Bronchial epithelial cell (primary cell): ENCODE measurements at places on chromosomes 2 and 18. TPM values are rescaled to one million over a fixed set of nuclear protein-coding genes. Genes with fewer than 3 reads are reported as not detected.

DNA sequence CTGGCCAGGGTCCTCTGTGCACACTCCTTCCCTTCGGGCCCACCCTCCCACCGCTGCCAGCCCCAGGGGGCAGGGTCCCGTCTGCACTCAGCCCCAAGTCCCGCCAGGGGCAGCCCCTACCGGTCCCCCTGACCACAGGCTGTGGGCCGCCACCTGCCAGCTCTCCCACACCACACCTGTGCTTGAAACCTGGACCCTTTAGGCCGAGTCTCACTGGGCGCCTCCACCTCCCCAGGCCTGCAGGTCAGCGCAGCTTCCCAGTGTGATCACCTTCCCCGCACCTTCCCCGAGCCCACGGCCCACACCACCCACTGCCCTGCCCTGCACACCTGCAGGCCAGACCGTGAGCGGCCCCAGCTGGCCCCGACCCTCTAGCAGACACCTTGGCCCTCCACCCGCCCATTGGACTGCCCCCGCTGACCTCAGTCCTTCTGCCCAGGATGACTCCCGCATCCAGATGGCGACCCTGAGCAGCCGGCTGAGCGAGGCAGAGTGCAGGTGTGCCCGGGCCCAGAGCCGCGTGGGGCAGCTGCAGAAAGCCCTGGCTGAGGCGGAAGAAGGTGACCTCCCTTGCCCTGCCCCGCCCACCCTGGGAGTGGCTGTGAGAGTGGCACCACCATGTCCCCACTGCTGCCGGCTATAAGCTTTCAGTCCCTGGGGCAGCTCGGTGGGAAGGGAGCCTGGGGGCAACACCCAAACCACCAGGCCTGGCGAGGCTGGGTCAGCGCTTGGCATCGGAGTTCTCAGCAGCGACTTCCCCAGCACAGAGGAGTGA, 31.3 kb upstream of the SNED1 start:
- no peak for DNase-seq

- DNase-seq = no peak
Observed at GRCh38 chr2:224191465-224191864, 152.4 kb upstream of the SERPINE2 start.

DNA sequence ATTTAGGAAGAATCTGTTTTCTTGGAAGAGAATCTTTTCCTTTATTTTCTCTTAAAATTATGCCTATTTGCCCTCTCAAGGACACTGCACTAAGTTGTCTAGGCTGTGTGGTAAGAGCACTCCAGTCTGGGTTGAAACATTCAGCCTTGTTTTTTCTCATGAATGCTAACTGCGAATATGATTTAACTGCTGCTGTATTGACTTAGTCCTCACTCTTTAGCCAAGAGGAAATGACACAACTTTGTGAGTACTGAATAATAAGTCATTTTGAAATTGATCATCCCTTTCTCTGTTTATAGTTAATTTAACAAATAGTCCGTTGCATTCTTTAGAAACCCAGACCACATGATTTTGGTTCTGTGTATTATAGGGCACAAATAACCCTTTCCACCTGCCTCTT, 4.5 kb upstream of the RND3 start:
- DNase-seq = peak; percentile 91

DNA sequence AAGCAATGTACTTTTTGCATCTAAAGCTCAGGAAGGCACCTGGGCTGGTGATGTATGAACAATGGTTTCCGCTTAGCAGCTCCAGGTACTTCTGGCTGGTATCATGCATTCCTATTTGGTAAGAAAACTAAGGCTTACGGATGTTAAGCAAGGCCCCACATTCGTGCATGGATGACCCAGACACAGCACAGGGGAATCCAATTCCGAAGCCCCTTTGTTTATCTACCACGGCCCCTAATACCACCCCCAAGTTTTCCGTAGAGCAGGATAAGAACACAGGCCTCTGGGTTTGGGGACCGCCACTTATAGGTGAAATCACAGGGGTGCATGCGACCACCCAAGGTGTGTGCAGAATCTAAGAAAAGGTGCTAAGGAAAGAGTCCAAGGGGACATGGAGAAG, 192.1 kb upstream of the ID2 start:
- DNase-seq = no peak

DNA sequence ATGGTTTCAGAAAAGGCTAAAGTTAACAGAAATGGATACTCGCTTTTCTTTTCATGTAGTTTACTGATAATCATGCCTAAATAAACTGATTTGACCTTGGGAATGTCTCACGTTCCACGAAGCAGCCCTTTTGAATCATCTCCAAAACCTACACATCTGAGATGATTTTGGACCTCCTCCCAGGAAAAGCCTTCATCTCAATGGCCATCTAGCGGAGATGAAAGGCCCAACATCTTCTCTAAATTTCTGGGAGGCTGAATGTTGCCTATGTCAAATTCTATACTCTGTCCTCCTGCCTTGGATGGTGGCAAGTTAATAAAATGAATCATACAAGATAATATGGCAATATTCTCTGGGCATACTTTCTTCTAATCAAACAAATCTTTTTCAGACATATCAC, 448.5 kb downstream of the ZEB2 start:
- no peak for DNase-seq

GRCh38 chr2:95024960-95025405, 525 bp upstream of the MAL start:
- DNase-seq = no peak

DNA sequence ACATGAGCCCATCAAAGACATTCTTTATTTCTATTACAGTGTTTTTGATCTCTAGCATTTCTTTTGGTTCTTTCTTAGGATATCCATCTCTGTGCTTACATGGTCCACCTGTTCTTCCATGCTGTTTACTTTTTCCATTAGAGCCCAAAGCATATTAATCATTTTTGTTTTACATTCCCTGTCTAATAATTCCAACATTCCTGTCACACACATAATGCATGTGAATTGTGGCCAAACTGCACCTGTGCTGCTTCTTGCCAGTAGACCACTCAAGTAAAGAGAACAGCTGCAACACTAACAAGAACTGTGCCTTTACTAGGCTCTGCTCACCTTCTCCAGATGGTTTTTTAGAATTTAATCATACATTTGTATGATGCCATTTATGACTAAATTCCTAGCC, 103.0 kb downstream of the PTH2R start:
- no peak for DNase-seq

GRCh38 chr2:219857751-219858150, 230.3 kb downstream of the SLC4A3 start:
- DNase-seq = no peak

GRCh38 chr18:61950371-61950770, 57.6 kb upstream of the RNF152 start:
- DNase-seq = no peak

DNA sequence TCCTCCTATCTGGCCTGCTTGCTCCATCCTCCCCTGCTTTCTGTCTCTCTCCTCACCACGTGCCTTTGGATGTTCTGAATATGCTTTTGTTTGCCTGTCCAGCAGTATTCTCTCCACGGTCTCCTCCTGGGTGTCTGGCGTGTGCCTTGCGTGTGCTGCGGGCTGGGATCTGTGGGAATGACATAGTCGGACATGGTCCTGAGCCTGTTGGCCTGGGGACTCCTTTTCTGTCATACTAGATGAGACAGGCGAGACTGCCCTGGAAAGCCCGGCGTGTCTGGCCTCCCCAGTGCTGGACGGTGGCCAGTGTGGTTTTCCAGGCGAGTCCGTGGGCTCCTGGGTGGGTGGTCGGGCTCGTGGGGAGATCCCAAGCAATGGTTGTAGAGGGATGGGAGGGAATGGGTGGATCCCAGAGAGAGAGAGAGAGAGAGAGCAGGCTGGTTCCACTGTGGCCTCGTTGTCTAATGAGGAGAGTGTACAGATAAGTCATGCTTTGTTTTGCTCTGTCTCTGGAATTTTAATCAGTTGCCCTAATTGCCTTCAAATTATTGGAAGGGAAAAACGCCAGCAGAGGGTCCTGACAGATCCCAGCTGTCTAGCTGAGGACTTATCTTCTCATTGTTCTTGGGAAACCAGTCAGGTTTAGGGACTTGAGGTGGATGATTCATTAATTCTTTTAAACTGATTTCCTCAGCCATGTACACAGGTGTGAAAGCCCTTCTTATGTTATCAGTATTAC, 58.3 kb downstream of the HPCAL1 start:
- peak; percentile 39 for DNase-seq

DNA sequence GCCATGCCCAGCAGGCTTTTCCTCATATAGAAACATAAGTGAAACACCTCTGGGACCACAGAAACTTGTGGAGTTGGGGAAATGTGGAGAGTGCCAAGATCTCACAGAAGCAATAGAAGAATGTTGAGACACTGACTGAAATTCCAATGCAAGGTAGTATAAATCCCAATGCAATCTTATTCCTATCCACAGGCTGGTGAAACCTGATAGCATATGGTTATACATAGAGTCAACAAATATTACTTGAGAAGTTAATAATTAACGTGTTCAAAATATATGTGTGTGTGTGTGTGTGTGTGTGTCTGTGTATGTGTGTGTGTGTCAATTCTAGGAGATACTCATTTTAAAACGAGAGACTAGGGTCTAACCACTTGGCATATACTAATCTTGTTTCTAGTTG, 776.8 kb upstream of the ACVR2A start:
- no peak for DNase-seq

GRCh38 chr2:239257511-239257937, 143.3 kb downstream of the HDAC4 start:
- DNase-seq = peak; percentile 83

DNA sequence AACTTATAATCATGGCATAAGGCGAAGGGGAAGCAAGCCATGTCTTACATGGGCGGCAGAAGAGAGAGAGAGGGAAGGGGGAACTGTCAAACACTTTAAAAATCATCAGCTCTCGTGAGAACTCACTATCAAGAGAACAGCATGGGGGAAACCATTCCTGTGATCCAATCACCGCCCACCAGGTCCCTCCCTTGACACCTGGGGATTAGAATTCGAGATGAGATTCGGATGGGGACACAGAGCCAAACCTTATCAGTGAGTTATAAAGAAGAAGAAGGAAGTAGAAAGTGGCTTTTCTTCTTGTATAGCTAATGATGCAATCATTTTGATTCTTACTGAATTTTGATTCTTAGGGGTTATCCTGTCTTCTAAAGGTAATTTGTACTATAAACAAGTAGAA, 51.4 kb downstream of the SMCHD1 start:
- no peak for DNase-seq

PELI1 gene
- 22.9 and 38.1 TPM in 2 replicates for total RNA-seq

TSPYL6 gene
- total RNA-seq = not detected in 2 replicates

ZNF397 gene
- total RNA-seq = 12.4 and 15.0 TPM in 2 replicates

ZNF532 gene
- 39.7 and 41.3 TPM in 2 replicates for total RNA-seq

CYRIA gene
- 0.79 and 4.1 TPM in 2 replicates for total RNA-seq

STON1 gene
- total RNA-seq = 0.26 and 0.79 TPM in 2 replicates

STPG4 gene
- under 0.01 and 0.51 TPM in 2 replicates for total RNA-seq

GREB1 gene
- under 0.01 TPM in 2 replicates for total RNA-seq

CIB4 gene
- total RNA-seq = not detected in 2 replicates

MTX2 gene
- total RNA-seq = 22.0 and 24.5 TPM in 2 replicates

SNTG2 gene
- not detected in 2 replicates for total RNA-seq

OR6B2 gene
- total RNA-seq = not detected in 2 replicates
